ENCODE measurements at places on chromosomes 6 and 20. TPM values are rescaled to one million over a fixed set of nuclear protein-coding genes. Genes with fewer than 3 reads are reported as not detected.

COL9A3 gene
- total RNA-seq = 0.32 TPM

SH3BGRL2 gene
- 33.0 TPM for total RNA-seq

TENT5A gene
- total RNA-seq = 0.76 TPM

SLC13A3 gene
- total RNA-seq = 0.13 TPM

RWDD1 gene
- 13.0 TPM for total RNA-seq

CLPSL2 gene
- not detected for total RNA-seq

FNDC11 gene
- 1.1 TPM for total RNA-seq

MYBL2 gene
- 17.3 TPM for total RNA-seq

NHSL1 gene
- 63.3 TPM for total RNA-seq

CRIP3 gene
- not detected for total RNA-seq

SYCP2 gene
- 0.49 TPM for total RNA-seq

ALDH5A1 gene
- 0.49 TPM for total RNA-seq

GPR6 gene
- total RNA-seq = not detected

MYB gene
- total RNA-seq = not detected

TLDC2 gene
- total RNA-seq = 0.13 TPM

RSPO3 gene
- under 0.01 TPM for total RNA-seq

BEND3 gene
- 3.0 TPM for total RNA-seq

STMND1 gene
- not detected for total RNA-seq

KLHDC3 gene
- 107 TPM for total RNA-seq

ANKEF1 gene
- total RNA-seq = 2.3 TPM

MUCL3 gene
- not detected for total RNA-seq

TINAG gene
- total RNA-seq = not detected

DBNDD2 gene
- total RNA-seq = 6.1 TPM

GJA10 gene
- total RNA-seq = not detected

DEF6 gene
- total RNA-seq = 0.32 TPM

MDFI gene
- total RNA-seq = 22.8 TPM

SNAP91 gene
- total RNA-seq = not detected

ENPP4 gene
- 5.5 TPM for total RNA-seq

TMEM200A gene
- total RNA-seq = 0.19 TPM

DNAH8 gene
- not detected for total RNA-seq

FAXC gene
- total RNA-seq = 0.81 TPM

RIPOR2 gene
- 1.1 TPM for total RNA-seq

RIPK1 gene
- total RNA-seq = 19.1 TPM

FAM83C gene
- not detected for total RNA-seq

CRISP3 gene
- not detected for total RNA-seq

CSE1L gene
- total RNA-seq = 106 TPM

EYA4 gene
- not detected for total RNA-seq

PACRG gene
- not detected for total RNA-seq

KCNQ2 gene
- total RNA-seq = not detected

MATN4 gene
- 0.06 TPM for total RNA-seq

EPPIN gene
- total RNA-seq = not detected

ACOT13 gene
- 8.9 TPM for total RNA-seq

TRIM10 gene
- not detected for total RNA-seq

SPAG4 gene
- total RNA-seq = 7.4 TPM

PREX1 gene
- 97.5 TPM for total RNA-seq

ASCC3 gene
- 111 TPM for total RNA-seq

MAP1LC3A gene
- total RNA-seq = 28.1 TPM

ZNF391 gene
- 0.50 TPM for total RNA-seq
